ENCODE measurements at places on chromosomes 2 and 18.

DNA sequence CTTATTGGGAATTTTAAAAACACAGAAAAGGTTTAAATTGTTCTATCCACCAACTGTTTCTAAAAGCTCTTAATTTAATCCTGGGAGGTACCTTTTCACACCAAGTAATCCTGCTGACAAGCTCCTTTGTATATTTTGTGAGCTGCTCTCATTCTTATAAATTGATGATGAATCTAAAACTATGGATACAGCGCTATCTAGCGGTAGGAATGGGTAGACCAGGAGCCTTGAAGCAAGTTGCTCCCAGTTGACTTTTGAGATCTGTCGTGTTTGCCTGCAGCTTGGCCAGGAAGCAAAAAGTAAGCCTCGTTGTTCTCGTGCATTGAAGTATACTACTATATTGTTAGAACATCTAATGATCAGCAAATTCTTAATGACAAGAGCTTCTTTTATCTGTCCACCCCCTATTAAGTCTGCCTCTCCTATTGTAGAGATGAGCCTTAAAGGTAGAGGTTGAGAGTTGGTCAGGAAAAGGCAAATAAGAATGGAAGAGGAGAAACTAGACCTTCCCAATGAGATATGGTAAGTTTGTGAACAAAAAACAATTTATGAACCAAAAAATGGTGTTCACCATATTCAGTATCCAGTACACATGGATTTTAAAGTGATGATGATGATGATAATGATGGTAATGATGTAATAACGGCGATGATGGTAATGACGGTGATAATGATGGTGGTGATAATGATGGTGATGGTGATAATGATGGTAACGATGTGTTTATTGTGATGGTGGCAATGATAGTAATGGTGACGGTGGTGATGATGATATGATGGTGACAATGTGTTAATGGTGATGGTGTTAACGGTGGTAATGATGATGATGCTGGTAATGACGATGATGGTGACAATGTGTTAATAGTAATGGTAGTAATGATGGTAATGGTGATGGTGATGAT is 212.1 kb upstream of the NCKAP5 start:
- DNase-seq, result no peak

DNA sequence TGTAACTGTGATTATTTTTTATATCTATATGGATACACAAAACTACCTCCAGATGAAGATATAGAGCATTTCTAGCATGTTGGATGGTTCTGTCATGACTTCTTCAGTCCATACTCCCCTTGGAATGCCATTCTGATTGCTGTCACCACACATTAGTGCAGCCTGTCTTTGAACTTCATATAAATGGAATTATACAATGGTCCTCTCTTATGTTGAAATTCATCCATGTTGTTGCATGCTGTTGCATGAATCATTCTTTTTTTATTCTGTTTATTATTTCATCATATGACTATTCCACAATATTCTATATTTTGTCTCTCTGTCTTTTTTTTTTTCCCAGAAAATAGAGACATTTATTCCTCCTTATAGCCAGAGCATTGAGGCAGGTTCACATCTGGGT is 74.1 kb downstream of the OSBPL6 start:
- DNase-seq, result no peak

DNA sequence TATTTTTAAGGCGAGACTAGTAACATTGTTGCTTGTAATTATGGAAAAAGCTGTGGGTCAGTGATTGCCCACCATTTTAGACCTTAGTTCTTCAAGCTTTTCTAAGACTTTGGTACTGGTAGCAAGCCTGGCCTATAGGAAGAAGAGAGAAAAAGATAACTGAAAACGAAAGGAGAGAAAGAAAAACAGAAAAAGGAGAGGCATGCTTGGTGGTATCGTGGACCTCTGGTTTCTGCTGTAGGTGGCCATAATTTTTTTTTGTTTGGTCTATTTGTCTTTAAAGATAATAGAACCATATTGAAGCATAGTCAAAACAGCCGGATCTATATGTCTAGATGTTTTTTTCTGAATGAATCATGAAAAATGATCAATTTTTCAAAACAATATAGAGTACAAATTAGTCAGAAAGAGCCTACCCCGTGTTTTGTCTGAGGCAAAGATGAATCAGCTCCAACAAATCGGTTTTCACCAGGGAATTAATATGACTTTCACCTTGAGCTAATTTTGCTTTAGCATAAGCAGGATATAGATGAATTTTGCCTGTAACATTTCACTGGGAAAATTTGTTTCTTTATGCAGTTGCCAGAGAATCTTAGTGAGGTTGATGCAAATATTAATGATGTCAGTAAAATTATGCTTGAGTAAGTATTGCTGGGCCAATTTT is 45.7 kb downstream of the CCDC85A start:
- DNase-seq, result no peak

GRCh38 chr2:14761118-14761517 is 128.6 kb downstream of the LRATD1 start:
- DNase-seq, result no peak

- no peak for DNase-seq
Observed at GRCh38 chr2:65350651-65351056, 81.7 kb downstream of the SPRED2 start.

- DNase-seq, result no peak
Observed at GRCh38 chr18:62587689-62588088, 64.9 kb downstream of the ZCCHC2 start.

DNA sequence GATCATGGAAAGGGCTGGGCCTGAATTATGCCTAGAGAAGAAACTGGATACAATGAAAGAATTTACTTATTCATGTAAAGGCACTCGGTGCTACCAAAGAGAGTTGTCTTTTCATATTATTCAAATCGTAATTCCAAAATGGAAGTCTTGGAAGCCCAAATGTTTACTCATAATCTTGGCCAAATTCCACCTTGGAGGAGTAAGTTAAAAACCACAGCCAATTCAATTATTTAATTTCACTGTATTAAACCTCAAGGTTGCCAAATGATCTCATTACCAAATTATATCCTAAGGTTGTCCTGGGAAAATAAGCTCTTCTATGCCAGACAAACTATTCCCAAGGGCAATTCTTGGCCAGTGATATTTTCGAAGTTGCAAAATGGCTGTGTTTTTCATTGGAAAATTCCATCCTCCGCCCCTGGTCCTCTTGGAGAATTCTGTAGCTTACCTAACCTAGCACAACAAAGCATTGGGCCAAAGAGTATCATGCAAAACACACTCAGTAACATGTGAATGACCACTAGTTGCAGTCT is 11.1 kb upstream of the VPS4B start:
- DNase-seq, result no peak

- DNase-seq, result no peak
Observed at GRCh38 chr18:46625069-46625468, 32.0 kb downstream of the LOXHD1 start.

GRCh38 chr2:223075301-223076270 is 23.6 kb downstream of the KCNE4 start:
- DNase-seq, result no peak

DNA sequence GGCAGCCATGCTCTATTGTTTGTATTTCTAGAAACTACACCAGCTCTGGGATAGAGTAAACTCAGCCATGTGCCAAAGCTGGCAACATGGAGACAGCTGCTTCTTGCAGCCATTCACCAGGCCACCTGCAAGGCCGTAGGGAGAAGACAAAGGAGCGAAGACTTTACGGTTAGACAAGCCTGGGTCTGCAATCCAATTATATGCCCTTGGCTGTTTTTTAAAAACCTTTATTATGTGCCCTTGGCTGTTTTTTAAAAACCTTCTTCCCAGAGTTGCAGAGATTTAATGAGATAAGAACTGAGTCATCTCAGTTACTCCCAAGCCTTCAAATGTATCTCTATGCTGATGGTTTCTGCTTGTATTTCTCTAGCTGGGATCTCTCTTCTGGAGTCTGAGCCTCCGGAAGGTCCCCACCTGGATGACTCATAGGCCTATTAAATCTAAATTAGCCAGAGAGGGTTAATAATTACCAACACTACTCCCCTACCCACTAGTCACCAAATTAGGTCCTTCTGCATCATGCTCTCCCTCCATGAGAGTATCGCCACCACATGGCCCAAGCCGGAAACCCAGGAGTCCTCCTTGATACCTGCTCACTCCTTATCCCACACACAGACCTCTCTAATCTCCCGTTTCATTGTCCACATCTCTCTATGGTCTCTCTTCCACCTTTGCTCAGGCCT is 17.5 kb upstream of the DPP4 start:
- DNase-seq, result no peak

GRCh38 chr2:128196026-128196425 is 105.0 kb downstream of the UGGT1 start:
- no peak for DNase-seq

DNA sequence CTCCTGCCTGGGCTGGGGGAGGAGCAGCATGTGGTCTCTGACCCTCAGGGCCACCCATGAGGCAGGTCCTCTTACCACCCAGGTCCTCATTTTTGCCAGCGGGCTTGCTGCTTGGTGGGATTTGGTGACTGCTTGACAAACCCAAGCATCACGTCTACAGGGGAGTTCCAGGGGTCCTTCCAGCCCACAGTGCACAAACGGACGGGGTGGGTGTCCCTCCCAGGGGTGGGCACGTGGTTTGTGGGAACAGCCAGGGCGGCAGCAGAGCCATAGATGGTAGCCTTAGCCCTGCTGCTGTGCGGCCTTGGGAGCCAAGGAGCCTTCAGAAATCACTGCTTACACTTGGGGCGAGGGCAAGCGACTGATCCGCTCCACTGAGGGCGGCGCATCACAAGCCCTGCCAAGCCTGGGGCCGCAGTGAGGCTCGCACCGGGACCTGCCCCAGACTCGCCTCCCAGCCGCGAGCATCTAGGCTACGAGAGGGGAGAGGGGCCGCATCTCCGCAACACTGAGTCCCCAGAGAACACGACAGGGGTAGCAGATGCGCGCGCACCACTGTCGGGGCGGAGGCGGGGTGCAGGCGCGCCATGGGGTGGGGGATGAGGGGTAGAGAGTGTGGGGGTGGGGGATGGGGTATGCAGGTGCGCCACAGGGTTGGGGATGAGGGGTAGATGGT is 36.9 kb downstream of the SNED1 start:
- peak; percentile 46 for DNase-seq

DNA sequence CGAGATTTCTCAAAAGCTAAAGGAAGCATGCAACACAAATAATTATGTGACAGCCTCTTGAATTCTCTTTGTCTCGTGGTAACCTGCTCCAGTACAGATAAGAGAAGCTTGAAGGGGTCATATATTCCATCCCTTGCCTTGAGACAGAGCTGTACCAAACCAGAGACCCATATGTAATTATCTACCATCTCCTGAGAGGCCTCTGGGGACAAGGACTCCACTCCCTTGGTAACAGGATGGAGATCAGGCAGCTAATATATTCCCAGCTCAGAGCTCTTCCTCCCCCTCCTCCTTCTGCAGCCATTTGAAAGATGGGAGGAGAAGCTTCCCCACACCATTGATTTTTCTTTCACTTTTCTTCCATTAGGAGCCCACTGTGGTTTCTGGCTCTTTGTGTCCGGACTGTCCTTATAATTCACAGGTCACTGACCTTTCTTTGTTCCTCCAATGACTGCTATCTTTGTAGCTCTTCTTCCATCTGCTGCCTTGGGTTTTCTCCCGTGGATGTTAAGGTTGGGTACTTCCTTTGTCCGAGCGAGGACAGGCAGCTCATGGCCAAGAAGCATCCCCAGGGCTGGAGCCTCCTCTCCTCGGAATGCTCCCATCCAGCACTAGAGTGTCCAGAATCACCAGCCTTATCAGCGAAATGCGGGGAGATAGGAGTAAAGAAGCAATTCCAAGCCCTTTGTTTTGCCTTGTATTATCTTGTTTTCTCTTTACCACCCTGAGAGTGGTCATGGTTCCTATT is 72.6 kb upstream of the STPG4 start:
- no peak for DNase-seq

DNA sequence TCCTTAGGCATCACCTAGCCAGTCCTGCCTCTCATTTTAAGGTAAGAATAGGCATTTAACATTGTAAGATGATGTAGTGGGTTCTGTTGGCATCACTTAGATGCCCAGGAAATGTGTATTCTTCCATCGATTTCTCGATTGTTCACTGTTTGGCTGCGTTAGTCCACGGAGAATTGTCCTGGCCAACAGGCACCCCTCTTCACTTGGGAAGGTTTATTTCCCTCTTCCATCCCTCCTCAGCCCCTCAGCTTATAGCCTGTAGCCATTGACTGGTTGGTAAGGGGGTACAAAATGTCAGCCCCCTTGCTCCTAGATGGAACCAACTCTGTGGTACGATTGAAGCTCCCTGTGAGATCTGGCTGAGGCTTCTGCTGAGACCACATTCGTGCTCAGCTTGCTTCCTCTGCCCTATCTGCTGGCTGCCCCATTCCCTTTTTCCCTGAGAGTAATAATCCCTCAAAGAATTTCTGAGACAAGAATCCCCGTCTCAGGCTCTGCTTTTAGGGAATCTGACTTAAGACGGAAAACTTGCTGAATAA is 43.4 kb downstream of the PLEKHA3 start:
- no peak for DNase-seq

DNA sequence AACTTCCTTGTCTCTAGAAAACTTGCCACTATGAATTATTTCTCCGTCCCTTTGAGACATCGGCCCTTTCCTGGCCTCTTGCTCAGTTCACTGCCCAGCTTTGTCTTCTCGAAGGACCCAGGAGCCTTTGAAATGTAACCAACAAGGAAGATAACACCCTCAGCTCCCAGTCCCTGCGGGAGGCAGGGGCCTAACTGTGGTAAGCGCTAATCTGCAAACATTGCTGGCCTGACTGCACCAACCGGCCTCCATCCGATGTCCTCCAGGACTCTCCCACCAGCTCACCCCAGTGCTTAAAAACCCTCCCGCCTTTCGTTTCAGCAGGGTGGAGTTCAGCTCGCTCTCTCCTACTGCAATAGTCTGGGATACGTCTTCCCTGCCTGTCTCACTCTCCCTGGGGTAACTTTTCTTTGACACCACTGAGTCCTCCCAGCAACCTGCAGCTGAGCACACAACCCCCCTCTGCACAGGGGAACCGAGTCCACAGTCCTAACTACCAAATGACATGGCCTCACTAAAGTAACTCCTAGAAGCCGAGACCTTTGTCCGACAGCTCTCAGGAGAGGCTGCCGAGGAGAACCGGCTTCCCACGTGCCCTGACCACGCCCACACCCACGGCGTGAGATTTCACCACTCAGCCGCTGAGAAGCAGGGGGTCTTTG is 76.1 kb downstream of the MBP start:
- DNase-seq, result no peak

DNA sequence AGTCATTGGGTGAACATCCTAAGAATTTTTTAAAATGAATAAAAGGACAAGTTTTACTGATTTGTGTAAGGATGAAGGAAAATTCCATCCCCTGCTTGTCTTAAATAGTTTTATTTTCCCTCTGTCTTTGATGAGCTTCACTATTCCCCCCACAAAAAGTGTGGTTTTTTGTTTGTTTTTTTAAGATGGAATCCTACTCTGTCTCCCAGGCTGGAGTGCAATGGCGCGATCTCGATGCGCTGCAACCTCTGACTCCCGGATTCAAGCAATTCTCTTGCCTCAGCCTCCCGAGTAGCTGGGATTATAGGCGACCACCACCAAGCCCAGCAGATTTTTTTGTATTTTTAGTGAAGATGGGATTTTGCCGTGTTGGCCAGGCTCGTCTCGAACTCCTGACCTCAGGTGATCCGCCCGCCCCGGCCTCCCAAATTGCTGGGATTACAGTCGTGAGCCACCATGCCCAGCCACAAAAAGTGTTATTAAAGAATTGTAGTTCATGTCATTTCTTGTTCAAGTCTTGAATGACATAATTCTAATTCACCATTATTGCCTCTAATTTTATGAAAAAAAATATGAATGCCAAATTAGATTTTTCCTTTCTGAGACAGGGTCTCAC is 91.7 kb downstream of the AGPS start:
- DNase-seq, result no peak

GRCh38 chr2:200733713-200734198 is 78.0 kb upstream of the BZW1 start:
- DNase-seq, result no peak
